ENCODE measurements at places on chromosomes 1 and 21.

DNA sequence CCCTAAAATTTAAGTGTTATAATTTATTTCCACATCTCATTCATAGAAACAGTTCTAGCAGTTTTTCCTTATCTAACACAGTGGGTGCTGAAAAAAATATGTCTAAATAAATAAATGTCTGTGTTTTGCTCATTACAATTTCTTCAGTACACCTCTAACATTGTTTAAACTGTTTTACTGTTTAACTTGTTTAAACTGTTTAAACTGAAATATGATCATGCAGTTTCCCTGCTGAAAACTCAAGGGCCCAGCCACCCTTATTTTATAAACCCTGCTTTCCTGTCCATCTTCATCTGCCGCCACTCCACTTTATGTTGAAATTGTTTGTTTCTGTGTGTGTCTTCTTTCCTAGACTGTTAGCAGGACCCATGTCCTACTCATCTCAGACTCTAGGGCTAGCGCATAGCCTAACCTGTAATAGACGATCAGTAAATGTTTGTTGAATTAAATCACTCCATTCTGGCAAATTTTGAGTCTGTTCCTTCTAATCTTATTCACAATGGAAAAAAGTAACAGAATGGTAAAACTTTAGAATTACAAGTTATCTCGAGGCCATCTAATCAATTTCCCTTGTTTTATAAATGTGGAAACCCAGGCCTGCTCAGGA, 9.4 kb upstream of the PIK3C2B start:
- DNase-seq = no peak

- DNase-seq = peak; percentile 50
Measured at GRCh38 chr1:156129687-156130577, 15.4 kb downstream of the LMNA start.

- DNase-seq = no peak
Measured at GRCh38 chr21:32424674-32425073, 12.2 kb downstream of the EVA1C start.

DNA sequence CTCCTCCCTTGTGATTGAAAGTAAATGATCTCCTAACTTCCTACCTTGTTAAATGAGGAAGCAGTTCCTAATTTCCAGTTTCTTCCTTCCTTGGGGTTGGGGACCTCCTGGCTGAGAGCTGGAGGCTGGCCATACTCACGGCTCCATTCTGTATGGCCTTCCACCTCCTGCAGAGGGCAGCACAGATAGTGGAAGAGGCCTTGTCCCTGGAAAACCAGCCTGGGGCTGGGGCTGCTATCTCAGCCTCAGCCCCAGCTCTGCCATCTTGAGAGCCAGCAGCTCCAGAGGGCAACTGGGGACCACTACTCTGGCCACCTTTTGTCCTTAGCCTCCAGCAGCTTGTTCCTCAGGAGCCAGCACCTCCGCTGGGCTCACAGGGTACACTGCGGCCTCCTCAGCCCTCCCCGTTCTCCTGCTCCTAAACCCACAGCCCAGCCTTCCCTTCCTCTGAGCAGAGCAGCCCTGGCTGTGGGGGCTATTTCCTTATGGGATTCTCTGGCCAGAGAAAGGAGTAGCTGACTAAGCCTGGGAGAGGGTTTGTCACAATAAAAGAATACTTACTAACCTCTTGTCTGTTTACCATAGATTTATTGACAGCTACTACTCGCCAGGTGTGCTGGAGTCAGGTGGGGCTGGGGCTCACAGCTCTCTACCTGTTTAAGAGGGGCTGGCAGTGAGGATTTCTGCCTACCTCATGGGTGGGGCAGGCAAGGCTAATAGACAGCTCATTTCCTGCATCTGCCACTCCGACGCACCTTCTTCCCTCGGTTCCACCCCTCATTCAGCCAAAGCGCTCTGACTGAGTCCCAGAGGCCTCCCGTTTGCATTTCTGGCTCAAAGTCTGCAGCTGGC, 6.3 kb downstream of the TMEM234 start:
- peak; percentile 64 for DNase-seq

GRCh38 chr1:168344517-168344916, 63.8 kb downstream of the TBX19 start:
- DNase-seq = no peak

- no peak for DNase-seq
Measured at GRCh38 chr1:227740401-227740960, 5.2 kb downstream of the SNAP47 start.

DNA sequence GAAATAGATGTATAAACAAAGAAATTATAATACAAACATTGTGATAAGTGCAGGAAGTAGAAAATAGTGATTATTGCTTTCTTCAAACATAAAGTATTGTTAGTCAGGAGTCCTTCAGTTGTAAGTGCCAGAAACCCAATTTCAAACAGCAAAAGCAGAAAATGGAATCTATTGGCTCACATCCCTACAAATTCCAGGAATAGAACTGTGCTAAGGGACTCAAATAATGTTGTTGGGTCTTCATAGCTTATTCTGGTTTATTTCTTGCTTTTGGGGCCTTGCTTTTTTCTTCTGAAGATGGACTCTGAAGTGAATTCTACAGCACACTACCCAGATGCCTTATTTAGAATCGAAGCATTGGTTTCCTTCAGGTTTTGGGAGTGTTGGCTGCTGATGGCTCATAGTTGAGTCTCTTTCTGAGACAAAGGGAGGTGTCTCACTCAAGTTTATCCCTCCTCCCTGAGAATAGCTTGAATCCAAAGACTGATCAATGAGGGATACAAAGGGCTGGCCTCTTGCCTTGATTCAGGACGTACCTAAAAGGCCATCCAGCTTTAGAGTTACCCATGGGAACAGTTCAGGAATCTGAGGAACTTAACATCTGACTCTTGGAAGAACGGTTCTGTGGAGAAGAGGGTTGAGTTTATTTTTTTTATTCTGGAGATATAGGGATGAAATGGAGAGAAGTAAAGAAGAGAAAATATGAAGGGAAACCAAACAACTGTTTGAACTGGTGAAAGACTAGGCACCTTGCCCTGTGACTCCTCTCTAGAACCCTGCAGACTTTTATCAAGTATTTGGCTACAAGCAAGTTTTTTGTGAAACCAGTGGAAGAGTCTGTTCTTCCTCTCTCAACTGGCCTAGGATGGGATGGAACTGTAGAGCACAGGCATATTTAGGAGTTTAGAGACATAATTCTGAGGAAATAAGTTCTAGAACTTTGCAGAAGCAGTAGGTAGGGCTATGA, 39.0 kb upstream of the ATG4C start:
- DNase-seq = no peak

GRCh38 chr1:212310383-212310782, 25.2 kb downstream of the PPP2R5A start:
- DNase-seq = no peak

GRCh38 chr1:19374926-19375325, 62.8 kb downstream of the SLC66A1 start:
- no peak for DNase-seq

- no peak for DNase-seq
Measured at GRCh38 chr1:243313635-243314536, 58.0 kb downstream of the SDCCAG8 start.

DNA sequence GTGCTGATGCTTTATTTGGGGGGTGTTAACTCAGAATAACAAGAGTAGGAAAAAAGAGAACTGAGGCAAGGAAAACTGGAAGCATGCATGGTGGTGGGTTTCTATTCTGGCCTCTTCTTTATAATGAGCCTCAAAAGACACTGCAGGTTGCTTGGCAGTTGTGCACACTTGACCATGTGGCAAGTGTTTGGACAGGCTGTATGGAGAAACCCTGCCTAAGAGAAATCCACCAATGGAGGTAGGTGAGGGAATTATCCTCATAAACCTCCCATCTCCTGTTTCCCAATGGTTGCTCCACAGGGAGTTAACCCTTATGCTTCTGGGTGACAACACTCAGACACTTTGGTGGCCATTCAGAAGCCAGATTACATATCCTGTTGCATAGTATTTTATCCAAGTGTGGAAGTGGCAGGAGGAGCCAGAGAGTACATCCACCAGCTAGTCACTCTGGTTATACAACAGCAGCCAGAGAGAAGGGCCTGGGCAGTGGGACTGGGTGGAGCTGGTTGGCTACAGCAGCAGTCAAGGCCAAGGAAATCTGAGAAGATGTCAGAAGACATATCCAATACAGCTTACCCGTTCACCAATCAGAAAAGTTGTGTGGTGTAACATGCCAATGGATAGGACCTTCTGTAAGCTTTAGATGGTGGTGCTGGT, 16.4 kb upstream of the VASH2 start:
- DNase-seq = no peak

DNA sequence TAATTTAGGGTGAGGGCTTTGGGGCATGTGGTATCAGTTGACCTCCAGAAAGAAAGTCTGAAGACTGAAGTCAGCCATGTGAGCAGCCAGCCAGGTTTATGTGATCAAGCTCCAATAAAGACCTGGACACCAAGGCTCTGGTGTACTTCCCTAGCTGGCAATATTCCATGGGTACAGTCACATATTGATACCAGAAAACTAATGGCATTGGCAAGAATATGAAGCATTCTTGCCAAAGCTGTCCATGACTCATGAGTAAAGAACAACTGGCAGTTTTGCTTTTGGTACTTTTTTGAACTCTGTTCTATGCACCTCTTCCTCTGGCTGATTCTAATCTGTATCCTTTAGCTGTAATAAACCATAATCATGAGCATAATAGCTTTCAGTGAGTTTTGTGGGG, 415.3 kb upstream of the CAMK1G start:
- no peak for DNase-seq

GRCh38 chr1:40840526-40841323, 21.4 kb downstream of the CITED4 start:
- no peak for DNase-seq

DNA sequence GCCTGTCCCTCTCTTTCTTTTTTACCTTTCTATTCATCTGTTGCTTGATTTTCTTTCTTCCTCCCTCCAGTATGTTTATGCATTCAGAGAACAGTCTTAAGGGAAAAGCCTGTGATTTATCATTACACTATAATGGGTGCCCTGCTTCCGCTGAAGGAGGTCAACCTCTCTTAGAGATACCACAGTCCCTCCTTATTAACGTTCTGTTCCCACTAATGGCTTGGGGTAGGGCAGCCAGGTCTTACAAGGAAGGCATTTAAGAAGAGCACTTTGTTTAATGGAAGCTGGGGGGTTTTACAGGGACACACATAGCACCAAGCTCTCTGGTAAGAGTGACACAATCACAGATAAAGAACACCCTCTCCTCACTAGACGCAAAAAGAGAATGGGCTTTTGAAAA, 523.5 kb downstream of the NUF2 start:
- DNase-seq = no peak

DNA sequence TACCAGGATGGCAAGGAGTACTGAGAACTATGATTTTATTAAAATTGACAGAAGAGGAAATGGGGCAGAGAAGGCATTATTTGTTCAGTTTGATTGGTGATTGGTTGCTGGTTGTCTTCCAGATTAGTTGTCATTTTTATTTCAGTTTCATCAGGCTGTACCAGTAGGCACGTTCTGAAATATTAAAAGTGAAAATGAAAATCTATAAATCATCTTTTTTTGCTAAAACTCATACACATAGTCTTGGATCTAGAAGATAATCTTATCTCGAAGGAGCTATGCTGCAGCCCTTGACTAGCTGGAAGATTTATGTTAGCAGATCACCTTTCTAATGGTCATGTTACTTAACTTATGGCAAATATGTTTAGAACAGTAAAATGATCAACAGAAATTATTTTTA, 29.0 kb downstream of the NEK7 start:
- no peak for DNase-seq

GRCh38 chr1:203797948-203798655, 2.7 kb downstream of the ZBED6 start:
- no peak for DNase-seq

DNA sequence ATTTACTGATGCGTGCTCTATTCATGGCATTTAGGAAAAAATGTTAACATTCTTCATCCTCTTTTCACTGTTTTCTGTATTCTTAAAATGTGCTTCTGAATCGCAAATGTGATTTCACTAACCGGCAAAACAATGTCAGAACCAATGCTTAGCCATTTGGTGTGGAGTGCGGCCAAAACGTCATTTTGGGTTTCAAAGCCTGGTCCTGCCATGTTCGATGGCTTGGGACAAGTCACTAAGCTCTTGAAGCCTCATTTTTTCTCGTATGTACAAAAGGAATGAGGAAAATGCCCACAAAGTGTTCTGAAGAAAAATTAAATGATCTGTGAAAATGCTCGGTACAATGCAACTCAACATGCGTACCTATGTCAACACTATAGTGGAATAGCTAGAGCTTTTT, 175.3 kb downstream of the APP start:
- DNase-seq = no peak

DNA sequence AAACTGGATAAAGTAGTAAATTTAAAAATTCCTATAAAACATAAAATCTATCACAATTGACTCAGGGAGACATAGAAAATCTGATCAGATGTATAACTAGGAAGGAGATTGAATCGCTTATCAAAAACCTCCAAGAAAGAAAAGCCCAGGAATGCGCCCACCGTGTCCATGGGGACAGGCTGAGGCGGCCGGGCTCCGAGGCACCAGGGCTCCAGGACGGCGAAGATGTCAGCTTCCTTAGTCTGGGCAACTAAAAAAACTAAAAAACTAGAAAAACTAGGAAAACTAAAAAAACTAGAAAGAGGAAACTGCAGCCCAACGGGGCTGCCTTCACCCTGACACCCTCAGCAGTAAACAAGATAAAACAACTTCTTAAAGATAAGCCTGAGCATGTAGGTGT, 229.0 kb upstream of the RAB4A start:
- DNase-seq = no peak

GRCh38 chr21:26888931-26889330, 43.7 kb upstream of the ADAMTS1 start:
- no peak for DNase-seq

- DNase-seq = no peak
Measured at GRCh38 chr1:117567976-117568375, 37.9 kb upstream of the TENT5C start.

DNA sequence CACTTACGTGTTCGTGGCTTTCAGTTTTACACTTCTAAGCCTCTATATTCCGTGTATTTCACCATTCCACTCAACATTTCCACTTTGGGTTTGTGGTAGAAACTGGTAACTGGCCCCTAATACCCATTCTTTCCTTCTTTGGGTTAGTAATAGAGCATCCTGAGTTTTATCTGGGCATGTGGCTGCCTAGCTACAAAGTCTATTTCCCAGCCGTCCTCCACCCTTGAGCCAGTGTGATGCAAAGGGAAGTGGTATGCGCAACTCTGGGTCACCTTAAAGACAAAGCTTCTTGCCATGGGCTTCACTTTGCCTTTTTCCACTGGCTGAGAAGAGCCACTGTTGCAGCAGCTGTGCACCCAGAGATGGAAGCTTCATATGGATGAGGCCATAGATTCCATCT, 73.9 kb downstream of the LAMC2 start:
- DNase-seq = no peak

- DNase-seq = no peak
Measured at GRCh38 chr1:200445213-200445612, 35.4 kb upstream of the ZNF281 start.

DNA sequence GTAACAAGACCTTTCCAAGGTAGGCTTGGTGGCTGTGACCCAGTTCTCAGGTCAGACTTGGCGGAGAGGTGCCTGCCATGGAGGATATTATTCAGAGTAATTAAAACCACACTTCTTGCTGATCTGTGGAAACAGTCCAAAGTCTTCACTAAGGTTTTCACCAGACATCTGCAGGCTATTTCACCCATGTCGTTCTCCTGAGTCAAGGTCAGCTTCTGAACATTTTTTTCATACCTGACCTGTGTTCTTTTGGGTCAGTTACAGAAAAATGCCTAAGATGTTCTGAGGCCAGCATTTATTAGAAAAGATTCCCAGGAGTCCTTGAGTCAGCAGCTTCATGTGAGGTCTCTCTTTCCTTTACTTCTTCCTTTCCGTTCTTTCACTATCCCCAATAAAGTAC, 54.9 kb downstream of the RGL1 start:
- no peak for DNase-seq
